Chondrocyte (in vitro differentiated cells): ENCODE measurements at places on chromosomes 7 and 10. TPM values are rescaled to one million over a fixed set of nuclear protein-coding genes. Genes with fewer than 3 reads are reported as not detected.

Gene ZDHHC16
- total RNA-seq: 50.4 to 64.8 TPM (median 53.0 TPM) in 3 replicates

Gene ASZ1
- total RNA-seq: not detected in 3 replicates

Gene AKR1C4
- not detected in 3 replicates for total RNA-seq

Gene ARMH3
- total RNA-seq: 18.1 to 19.3 TPM (median 18.4 TPM) in 3 replicates

Gene ZNF467
- total RNA-seq: 2.3 to 3.5 TPM (median 3.1 TPM) in 3 replicates

Gene TFPI2
- total RNA-seq: 6.0 to 14.1 TPM (median 10.6 TPM) in 3 replicates

Gene CSGALNACT2
- total RNA-seq: 29.8 to 38.7 TPM (median 38.2 TPM) in 3 replicates

Gene ASIC3
- 2.2 to 4.9 TPM (median 2.4 TPM) in 3 replicates for total RNA-seq

Gene LARP4B
- total RNA-seq: 57.4 to 72.0 TPM (median 67.1 TPM) in 3 replicates

Gene ASB10
- total RNA-seq: not detected in 3 replicates

Gene RNF32
- total RNA-seq: 0.52 to 1.9 TPM (median 1.2 TPM) in 3 replicates

DNA sequence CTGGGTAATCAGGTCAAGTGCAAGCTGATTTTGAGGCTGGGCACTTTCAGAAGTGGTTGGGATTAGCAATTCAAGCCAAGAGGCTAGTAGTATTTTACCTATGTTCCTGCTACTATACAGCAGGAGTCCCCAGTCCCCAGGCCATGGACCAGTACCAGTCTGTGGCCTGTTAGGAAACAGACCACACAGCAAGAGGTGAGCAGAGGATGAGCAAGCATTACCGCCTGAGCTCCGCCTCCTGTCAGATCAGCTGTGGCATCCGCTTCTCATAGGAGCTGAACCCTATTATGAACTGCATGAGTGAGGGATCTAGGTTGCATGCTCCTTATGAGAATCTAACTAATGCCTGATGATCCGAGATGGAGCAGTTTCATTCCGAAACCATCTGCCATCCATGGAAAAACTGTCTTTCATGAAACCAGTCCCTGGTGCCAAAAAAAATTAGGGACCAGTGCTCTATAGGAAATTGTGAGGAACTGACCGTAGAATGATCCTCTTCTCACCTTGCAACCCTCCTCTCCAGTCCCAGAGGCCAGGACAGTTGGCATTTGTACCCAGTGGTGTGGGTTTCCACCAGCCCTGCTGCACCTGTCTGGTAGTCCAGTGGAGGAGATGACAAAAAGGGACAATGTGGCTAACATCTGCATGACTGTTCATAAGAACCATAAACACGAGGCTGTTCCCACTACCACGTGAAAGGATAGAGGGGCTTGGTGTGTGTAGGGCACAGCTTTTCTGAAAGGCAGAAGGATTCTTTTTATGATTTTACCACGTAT lies 172.5 kb downstream of the KIAA1217 start:
- peaks cover 3% of the 10 kb centered on the region for H3K27me3 ChIP-seq
- no peaks in the 10 kb centered on the region for H3K36me3 ChIP-seq
- H3K4me1 ChIP-seq: peaks cover 34% of the 10 kb centered on the region

DNA sequence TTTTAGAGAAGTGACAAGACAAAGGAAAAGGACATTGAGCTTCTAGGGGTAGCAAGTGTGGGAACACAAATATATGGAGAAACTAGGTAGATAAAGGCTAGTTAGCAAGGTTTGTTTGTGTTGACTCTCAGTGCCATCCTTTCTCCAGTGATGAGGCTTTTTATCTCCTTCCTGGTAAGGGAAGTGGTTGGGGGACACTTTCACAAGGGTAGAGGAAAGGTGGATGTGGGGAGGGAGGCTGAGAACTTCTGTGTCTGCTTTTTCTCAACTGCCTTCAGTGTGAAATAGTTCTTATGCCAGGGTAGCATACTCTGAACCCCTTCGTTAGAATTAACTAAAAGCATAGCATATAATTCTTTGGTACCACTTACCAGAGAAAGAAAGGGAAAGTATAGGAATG lies 93.0 kb upstream of the STRIP2 start:
- peaks cover 17% of the 10 kb centered on the region for H3K4me1 ChIP-seq
- no peaks in the 10 kb centered on the region for H3K36me3 ChIP-seq
- no peaks in the 10 kb centered on the region for H3K27me3 ChIP-seq
- DNase-seq: no peak

DNA sequence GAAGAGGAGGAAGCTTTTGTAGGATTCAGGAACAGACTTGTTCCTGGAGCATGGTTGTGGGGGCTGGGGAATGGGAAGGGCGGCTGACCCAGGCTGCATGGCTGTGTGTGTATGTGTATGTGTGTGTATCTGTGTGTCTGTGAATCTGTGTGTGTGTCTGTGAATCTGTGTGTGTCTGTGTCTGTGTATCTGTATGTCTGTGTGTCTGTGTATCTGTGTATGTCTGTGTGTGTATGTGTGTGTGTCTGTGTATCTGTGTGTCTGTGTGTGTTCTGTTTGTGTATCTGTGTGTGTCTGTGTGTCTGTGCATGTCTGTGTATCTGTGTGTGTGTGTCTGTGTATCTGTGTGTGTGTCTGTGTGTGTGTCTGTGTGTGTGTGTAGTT lies 6.6 kb upstream of the STX1A start:
- no peak overlapping the region for H3K4me3 ChIP-seq
- DNase-seq: no peak
- peaks cover 2% of the 10 kb centered on the region for H3K27me3 ChIP-seq
- no peak overlapping the region for H3K27ac ChIP-seq

DNA sequence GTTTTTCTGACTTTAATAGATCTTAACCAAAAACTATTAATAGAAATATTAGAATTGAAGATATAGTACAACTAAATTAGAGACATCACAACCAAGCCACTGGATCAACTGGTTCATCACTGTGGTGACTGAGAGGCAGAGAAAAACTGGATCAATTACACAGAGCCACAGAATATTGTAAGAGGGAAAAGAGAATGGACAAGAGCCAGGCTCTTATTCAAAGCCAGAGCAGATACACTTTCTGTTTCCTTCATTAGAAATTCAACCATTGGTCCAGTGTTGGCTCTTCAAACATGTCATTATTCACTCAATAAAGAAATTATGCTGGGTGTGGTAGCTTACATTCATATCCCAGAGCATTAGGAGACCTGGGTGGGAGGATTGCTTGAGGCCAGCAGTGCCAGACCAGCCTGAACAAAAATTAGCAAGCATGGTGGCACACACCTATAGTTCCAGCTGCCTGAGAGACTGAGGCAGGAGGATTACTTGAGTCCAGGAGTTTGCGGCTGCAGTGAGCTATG lies 295.1 kb downstream of the NEBL start:
- no peak overlapping the region for H3K27ac ChIP-seq
- peaks cover 32% of the 10 kb centered on the region for H3K4me1 ChIP-seq
- DNase-seq: no peak
- H3K27me3 ChIP-seq: no peaks in the 10 kb centered on the region

GRCh38 chr10:79023240-79024162 lies 45.3 kb upstream of the ZMIZ1 start:
- peaks cover 2% of the 10 kb centered on the region for H3K27me3 ChIP-seq
- DNase-seq: peak; percentile 41
- no peak overlapping the region for H3K4me3 ChIP-seq

DNA sequence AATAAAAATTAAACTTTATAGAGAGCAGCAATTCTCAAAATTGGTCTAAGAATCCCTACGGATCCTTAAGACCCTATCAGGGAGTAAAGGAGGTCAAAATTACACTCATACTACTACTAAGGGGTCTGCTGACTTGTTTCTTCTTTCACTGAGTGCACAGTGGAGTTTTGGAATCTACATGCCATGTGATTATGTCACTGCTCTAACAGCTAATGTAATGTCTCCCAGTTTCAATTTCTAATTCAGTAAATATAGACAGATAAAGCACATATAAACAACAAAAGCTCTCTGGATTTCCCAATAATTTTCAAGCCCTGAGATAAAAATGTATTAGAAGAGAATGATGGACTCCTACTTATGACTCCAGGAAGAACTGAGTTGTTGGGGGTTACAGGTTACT lies 74.6 kb downstream of the WAPL start:
- no peak for DNase-seq
- no peak overlapping the region for H3K4me3 ChIP-seq
- no peaks in the 10 kb centered on the region for H3K27me3 ChIP-seq
- peaks cover 44% of the 10 kb centered on the region for H3K4me1 ChIP-seq

DNA sequence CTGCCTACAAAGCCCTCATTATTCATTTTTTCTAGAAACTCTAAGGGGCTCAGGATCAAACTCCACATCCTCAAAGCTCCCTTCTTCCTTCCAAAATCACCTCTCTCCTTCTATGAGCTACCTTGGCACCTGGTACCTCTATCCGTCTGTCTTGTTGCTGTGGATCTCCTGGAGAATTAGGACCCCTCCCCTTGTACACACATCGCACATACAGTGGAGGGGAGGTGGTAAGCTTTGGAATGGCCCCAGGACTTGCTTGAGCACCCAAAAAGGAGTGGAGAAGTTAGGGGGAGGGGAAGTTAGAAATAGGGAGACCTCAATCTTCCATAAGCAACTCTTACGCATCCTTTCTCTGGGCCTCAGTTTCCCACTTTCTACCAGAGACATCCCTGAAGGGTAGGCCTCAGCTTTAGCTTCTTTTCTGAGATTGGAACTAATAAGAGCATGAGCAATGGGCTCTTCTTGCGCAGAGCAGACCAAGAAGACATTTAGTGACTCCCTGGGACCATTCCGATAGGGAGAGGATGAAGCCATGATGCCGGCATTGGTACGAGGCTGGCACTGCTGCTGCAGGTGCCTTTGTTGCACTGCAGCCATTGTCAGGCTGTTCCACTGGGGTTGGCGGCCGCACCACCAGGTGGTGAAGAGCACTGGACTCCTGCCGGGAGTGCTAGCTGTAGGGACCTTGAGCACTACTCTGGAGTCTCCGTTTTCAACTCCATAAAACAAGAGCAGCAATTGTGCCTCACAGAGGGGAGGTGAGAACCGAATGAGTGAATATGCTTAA lies 4.5 kb downstream of the CYP26C1 start:
- no peak for DNase-seq
- H3K36me3 ChIP-seq: no peaks in the 10 kb centered on the region
- peaks cover 25% of the 10 kb centered on the region for H3K4me1 ChIP-seq
- H3K27me3 ChIP-seq: peaks cover 54% of the 10 kb centered on the region
- no peak overlapping the region for H3K27ac ChIP-seq
- peak overlapping the region; percentile 59 for H3K4me3 ChIP-seq

DNA sequence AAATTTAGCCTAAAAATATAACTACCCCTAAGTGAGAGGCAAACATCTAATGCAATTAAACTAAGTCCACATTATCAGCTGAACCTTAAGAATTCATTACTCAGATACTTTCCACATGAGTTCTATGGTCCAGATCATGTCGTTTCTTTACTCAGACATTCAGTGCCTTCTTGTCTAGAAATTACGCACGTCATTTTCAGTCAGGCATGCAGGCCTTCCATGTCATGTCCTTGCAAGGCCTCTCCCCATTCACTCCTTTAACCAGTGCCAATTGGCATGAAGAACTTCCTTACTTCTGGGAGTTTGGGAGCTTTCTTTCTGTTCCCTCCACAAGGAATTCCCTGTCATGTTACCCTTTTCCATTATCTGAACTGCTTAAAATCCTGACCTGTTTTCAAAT lies 118.8 kb downstream of the NRP1 start:
- H3K4me1 ChIP-seq: peaks cover 75% of the 10 kb centered on the region
- H3K4me3 ChIP-seq: no peak overlapping the region
- peaks cover 22% of the 10 kb centered on the region for H3K36me3 ChIP-seq
- peak overlapping the region; percentile 96 for H3K27ac ChIP-seq
- DNase-seq: no peak

GRCh38 chr10:86523348-86523747 lies 1.8 kb upstream of the WAPL start:
- no peak overlapping the region for H3K27ac ChIP-seq
- H3K4me1 ChIP-seq: peaks cover 59% of the 10 kb centered on the region
- no peaks in the 10 kb centered on the region for H3K27me3 ChIP-seq
- no peaks in the 10 kb centered on the region for H3K36me3 ChIP-seq

GRCh38 chr10:47348138-47348651 lies at the start of gene RBP3:
TSS of gene RBP3 (plus strand) at chr10:47348363. CDS start at chr10:47348485, 122 bp downstream.
- DNase-seq: peak; percentile 49
- H3K27me3 ChIP-seq: peaks cover 6% of the 10 kb centered on the region
- H3K36me3 ChIP-seq: no peaks in the 10 kb centered on the region
- no peak within 1 kb of the TSS for H3K27ac ChIP-seq
- H3K4me3 ChIP-seq: no peak within 1 kb of the TSS

GRCh38 chr7:23533238-23533604 lies 1.4 kb upstream of the TRA2A start:
- no peak overlapping the region for H3K27ac ChIP-seq
- peaks cover 2% of the 10 kb centered on the region for H3K36me3 ChIP-seq
- H3K4me3 ChIP-seq: no peak overlapping the region
- no peaks in the 10 kb centered on the region for H3K27me3 ChIP-seq
- DNase-seq: no peak
- peaks cover 31% of the 10 kb centered on the region for H3K4me1 ChIP-seq

GRCh38 chr7:42106562-42106961 lies 130.4 kb downstream of the GLI3 start:
- no peak overlapping the region for H3K4me3 ChIP-seq
- no peak overlapping the region for H3K27ac ChIP-seq
- no peaks in the 10 kb centered on the region for H3K27me3 ChIP-seq
- no peaks in the 10 kb centered on the region for H3K36me3 ChIP-seq

DNA sequence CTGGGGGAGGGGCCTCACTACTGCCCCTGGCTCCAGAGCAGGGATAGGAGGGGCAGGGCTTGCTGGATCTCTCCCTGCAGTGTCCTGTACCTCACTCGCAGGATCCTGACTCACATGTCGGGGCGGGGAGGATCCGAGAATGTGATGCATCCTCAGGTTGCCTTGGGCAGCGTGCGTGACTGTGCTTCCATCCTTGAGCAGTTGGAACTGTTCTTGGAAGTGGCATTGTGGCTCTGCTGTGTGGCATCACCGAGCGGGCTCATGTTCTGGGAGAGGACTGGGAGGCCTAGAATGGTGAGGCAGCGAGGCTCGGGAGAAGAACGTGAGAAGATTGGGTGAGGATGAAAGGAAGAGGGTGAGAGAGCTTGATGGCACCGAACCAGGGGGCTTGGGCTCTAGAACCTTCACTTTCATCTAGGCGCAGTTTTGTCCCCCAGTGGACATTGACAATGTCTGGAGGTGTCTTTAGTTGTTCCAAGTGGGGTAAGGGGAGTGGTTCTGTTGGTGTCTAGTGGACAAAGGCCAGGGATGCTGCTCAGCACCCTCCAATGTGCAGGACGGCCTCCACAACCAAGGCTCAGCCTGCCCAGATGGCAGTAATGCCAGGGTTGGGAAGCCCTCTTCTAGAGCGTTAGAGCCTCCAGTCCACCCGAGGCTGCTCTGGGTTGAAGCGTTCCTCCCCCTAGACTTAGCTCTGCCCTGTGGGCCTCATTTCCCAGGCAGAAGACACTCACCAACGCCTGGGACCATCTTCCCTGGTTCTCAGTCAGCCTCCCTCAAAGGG lies 8.4 kb downstream of the RARRES2 start:
- peaks cover 2% of the 10 kb centered on the region for H3K27me3 ChIP-seq
- H3K4me3 ChIP-seq: no peak overlapping the region
- H3K36me3 ChIP-seq: no peaks in the 10 kb centered on the region
- no peak overlapping the region for H3K27ac ChIP-seq
- H3K4me1 ChIP-seq: no peaks in the 10 kb centered on the region

DNA sequence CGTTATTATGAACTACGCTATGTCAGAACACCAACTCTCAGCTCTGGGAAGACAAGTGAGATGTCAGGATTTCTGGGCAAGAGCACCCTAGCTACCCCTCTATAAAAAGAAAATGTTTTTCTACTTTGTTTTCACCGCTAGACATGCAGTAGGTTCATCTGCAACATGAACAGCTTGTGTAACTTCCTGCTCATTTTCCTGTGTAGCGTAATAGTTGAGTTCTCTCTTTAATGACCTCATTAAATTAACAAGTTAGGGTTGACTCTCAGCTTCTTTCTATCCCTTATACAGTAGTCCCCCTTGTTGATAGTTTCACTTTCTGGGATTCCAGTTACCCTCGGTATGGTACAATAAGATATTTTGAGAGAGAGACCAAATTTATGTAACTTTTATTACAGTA lies 329.4 kb upstream of the ZNF32 start:
- no peaks in the 10 kb centered on the region for H3K36me3 ChIP-seq
- H3K4me3 ChIP-seq: no peak overlapping the region
- H3K27ac ChIP-seq: no peak overlapping the region
- no peaks in the 10 kb centered on the region for H3K4me1 ChIP-seq
- no peak for DNase-seq
